ENCODE measurements at places on chromosomes 6 and 20.

- DNase-seq = no peak
Observed at GRCh38 chr6:125083684-125083990, 69.9 kb upstream of the TPD52L1 start.

DNA sequence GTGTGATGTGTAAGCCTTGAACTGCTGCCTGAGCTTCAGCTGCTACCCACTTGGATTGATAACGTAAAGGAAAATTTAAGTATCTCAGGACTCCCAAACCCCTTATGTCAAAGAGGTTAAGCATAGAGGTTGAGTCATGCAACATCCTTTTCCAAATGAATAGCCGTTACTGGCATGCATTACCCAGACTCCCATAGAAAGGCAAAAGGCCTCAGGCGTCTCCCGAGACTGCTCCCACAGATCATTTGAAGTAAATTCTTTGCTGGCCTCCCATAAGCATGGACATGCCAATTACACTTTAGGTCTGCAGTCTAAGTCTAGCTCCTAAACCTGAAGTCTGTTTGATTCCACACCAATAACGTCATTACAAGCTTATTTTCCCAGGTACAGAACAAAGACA, 14.7 kb downstream of the IPCEF1 start:
- no peak for DNase-seq

DNA sequence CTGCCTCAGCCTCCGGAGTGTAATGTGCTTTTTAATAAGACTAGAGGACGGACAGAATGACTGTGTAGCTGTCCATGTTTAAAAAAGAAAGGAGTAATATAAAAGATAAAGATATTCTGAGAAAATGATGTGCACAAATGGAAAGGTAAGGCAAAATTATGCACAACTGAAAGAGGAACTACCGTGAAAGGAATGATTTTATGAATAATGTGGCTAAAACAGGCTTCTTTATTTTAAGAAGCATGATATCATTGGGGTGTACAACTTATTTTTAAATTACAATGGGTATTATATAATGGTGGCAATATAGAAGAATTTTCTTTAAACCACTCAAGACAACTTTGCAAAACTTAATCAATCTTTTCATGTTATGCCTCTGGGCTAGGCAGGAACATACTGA, 78.1 kb downstream of the FIG4 start:
- DNase-seq = no peak

DNA sequence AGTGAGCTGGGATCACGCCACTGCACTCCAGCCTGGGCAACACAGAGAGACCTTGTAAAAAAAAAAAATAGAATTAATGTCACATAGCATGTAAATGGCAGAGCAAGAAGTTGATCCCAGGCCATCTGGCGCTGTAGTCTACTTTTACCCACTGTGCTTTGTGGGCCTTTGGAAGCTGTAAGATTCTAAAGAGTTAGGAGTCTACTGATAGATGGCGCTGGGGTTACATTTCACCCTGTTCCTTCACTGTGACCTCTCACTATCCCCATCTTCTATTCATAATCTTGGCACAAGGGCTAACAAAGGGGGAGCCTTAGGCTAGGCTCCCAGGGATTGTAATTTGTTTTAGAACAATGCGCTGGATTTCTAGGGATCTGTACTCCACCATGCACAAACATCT, 24.4 kb downstream of the SIRPD start:
- DNase-seq = no peak

DNA sequence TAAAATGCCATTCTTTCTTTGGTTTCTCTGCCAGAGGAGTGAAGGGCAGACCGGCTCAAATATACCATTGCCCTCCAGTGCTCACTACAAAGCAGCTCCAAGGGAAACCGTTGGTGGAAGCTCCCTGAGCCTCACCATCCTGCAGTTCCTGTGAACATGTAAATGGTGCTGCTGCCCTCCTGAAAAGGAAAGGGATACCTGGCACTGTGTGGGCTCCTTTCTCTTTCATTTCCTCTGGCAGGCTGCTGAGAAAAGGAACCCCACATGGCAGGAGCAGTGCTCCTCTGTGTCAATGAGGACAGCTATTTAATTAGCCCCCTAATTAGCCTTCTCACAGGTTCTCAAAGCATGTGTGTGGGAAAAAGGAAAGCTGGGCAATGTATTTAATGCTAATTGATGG, 142.5 kb downstream of the KLHL32 start:
- DNase-seq = no peak

DNA sequence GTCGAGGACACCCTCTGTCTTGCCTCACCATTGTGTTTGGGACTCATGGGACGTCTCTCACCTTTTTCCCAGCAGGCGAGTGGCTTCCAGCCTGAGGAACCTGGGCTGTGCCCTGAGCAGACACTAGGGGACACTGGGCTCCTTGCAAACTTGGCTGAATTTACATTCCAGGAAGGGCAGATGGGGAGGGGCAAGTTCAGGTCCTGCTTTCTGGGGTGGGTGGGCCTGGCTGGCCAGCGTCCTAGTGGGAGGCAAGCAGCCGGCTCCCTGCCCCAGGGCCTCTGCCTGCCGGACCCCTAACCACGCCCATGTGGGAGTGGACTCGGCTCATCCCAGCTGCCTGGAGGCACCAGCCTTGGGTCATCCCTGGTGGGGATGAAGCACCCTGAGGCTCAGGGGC, 48.2 kb upstream of the MLN start:
- DNase-seq = no peak

- no peak for DNase-seq
Observed at GRCh38 chr6:30357678-30358540, 13.0 kb downstream of the RPP21 start.

DNA sequence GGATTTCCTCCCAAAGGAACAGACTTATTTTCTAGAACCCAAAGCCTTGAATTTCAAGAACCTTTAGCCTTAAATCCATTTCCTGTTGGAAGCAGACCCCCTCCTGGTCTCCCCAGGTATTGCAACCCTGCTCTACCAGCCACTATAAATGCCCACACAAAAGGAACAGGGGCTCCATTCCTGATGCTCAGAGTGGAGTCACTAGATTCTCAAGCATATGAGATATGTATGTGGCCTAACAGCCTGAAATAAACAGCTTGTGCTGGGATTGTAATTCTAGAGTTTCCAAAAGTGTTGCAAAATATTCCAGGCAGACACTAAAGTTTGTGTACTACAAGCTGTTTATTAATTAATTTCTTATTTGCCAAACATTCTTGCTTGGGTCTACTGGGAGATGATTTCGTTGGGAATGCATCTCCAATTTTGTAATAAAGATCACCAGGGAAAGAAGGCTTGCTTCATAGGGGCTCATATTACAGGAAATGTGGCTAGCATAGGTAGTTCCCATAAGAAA, 44.8 kb downstream of the RIPOR3 start:
- DNase-seq = no peak

DNA sequence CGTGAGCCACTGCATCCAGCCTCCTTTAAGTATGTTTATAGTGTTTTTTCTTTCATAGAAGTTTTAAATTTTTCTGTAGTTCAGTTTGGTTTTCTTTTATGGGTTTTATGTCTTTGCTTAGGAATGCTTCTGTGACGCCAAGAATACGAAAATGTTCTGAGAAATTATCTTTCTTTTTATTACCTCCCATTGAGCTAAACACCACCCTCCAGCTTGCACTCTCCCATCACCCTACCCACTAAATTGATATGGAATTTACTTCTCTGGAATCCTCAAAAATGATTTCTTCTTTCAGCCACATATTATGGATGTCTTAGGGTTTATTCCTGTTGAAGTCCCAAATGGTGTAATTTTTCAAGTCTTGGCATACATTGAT, 38.1 kb downstream of the JARID2 start:
- no peak for DNase-seq

DNA sequence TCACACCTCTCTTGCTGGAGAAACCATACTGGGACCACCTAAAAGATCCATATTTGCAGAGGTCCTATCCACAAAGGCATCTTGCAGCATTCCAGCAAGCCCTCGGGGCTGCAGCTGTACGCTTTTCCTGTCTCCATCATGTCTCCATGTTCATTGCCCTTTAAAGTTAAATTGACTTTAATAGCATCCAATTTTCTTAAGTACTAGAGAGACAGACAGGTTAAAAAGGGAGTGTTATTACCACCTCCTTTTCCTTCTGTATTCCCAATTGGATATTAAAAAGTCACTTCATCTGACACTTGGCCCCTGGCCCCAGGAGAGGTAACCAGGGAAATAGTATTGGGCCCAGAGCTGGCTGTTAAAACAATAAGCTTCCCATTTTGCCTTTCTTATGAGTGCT, 178.6 kb downstream of the UNC5CL start:
- no peak for DNase-seq

DNA sequence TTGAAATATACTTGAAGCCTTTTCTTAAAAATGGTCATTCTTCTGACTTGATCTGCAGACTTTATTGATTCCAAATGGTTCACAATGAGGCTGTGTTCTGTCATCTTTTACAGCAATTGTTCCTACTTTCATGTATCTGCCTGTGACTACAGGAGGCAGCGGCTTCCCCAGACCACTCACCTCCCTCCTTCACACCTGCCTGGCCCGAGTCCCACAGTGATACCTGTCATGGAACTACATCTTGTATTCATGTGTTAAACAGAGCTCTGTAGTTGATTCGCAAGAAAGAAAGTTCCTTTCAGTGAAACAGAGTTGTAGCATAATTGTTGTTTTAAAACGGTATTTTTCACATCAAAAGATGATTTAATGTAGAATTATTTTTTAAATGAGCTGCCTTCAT, 673.5 kb upstream of the AGPAT4 start:
- DNase-seq = no peak

DNA sequence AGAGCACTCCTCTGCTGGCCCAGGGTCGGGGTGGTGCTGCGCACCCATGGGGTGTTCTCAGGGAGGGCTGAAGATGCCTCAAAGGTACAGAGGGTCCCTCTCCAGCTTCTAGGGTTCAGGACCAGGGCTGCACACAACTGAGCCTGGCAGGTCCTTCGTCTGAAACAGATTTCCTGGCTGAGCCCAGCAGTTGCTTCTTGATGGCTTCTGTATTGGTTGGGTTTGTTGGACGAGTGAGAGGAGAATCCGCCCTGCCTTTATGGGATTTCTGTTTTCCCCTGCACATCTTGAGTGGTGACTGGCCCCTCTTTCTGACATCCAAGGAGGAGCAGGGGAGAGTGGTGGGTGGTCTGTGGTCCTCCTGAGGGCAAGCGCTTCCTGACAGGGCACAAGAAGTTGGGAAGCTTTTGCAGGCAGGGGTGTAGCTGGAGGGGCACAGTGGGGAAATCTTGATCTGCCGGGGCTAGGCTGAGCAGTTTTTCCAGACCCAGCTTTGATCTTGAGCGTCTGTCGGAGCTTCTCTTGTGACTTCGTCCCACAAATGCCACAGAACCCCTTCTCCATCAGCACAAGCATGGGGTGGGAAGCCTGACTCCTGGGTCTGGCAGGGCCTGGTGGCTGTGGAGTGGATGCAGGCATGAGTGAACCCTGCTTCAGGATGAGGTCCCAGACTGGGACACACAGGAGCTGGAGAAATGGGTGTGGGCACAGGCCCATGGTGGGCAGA, 116.5 kb downstream of the SYNDIG1 start:
- DNase-seq = no peak

DNA sequence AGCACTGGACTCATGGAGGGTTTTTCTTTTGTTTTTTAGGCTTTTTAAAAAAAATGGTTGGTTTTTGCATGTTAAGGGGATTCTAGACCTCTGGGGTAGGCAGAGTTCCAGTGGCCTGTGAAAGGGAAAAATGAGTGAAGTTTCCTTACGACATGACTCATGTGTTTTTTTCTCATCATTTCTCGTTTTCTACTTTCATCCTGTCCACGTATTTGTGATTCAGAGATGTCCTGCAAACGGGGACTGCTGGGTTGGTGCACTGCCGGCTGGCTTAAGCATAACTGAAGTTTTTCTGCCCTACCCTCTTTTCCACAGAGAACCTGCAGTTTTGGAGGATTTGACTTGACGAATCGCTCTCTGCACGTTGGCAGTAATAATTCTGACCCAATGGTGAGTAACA, 182.3 kb downstream of the SASH1 start:
- no peak for DNase-seq

GRCh38 chr6:114142258-114142657, 171.3 kb upstream of the HDAC2 start:
- DNase-seq = no peak

GRCh38 chr6:156795825-156796224, 18.6 kb downstream of the ARID1B start:
- DNase-seq = no peak

GRCh38 chr6:22062807-22063408, 233.9 kb downstream of the PRL start:
- DNase-seq = no peak

- DNase-seq = no peak
Observed at GRCh38 chr6:30127238-30128093, 8.5 kb upstream of the TRIM40 start.

DNA sequence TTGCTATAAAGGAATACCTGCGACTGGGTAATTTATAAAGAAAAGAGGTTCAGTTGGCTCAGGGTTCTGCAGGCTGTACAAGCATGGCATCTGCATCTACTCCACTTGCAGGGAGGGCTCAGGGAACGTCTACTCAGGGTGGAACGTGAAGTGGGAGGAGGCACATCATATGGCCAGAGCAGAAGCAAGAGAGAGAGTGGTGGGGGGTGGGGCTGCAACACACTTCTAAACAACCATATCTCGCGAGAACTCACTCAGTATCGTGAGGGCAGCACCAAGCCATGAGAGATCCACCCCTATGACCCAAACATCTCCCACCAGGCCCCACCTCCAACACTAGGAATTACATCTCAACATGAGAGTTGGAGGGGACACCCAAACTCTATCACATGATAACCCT, 109.8 kb upstream of the SCAF8 start:
- DNase-seq = no peak

- DNase-seq = no peak
Observed at GRCh38 chr20:57683287-57683686, 26.5 kb downstream of the PMEPA1 start.

GRCh38 chr6:129908356-129908755, 47.2 kb upstream of the TMEM244 start:
- no peak for DNase-seq

- DNase-seq = no peak
Observed at GRCh38 chr6:113630738-113631535, 226.2 kb upstream of the MARCKS start.

DNA sequence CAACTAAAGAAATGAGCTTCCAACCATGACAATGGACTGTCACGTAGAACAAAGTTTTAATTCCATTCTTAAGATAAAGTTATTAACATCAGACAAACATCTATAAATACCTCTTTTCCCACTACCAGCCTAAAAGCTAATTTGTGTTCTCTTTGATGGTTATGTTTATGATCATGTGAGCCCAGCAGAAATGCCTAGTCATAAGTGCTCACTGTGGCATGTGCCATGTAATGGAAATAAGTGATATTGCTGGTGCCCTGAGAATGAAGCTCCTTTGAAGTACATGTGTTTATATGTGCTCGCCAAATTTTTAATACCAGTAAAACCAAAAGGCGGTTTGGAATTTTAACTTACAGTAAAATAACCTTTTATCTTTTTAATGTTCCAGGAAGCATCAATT, 205.8 kb downstream of the ISM1 start:
- DNase-seq = no peak

DNA sequence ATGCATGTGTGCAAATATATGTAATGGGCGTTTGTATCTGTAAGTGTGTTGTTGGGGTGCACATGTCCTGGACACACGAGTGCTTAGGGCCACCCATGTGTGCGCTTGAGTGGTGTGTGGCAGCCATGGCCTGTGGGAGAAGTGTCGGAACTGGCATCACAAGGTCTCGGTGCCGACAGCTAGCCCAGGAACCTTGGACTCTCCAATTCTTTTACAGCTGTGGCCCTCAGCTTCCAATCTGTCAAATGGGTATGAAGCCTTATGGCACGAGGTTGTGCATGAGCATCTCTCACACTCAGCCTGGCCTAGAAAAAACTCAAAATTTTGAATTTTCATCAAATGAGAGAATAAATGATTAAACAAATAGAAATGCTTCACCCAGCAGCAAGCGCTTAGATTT, 42.0 kb downstream of the SPDEF start:
- no peak for DNase-seq

GRCh38 chr20:62999580-62999979, 7.2 kb downstream of the BHLHE23 start:
- no peak for DNase-seq

Data from NCI-H187 (cell line).